Activated gamma-delta T cell treated with anti-CD3 and anti-CD28 coated beads, Interleukin-2, amount 50 U/mL, for 16 hours (primary cell): ENCODE measurements at places on chromosomes 1 and 21.

GRCh38 chr1:193939585-193939984, 753.2 kb upstream of the B3GALT2 start:
- no peak for DNase-seq

GRCh38 chr1:119908661-119909060, 12.3 kb upstream of the ADAM30 start:
- no peak for DNase-seq

DNA sequence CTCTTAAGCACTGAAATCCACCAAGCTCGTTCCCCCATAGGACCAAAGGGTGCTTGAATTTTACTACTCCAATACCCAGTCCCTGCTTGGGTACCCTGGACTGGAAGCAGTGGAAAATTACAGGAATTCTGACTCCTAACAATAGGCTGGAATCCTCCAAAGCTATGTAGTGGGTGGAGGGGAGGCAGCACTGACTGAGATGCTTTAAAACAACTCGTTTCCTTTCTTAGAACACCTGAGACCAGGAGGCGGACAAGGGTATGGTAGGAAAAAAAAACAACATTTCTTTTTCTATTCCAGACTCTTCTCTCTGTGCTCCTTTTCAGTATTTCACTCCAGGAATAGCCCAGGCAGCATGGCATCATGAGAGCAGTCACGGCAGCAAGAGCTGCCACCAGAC, 2.3 kb downstream of the PEF1 start:
- DNase-seq: no peak

DNA sequence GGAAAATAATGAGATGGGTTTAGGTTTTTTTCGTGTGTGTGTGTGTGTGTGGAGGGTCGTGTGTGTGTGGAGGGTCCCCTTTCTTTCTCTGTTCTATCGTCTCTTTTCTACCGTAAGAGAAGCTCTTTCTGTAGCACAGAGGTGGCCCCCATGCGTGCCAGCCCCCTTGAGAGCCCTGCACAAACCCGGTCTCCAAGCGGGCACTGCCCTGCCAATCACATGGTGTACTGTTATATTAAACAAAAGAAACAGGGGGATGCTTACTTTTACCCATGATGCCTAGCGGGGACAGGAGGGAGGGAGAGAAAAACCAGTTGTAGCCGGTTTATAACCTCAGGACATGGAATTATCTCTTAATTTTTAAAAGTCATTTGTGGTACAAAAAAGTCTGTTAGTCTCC, 41.0 kb downstream of the GATAD2B start:
- DNase-seq: no peak

- no peak for DNase-seq
Measured at GRCh38 chr21:29148530-29148929, 18.1 kb downstream of the MAP3K7CL start.

GRCh38 chr1:167654975-167655575, 25.0 kb downstream of the RCSD1 start:
- DNase-seq: no peak

DNA sequence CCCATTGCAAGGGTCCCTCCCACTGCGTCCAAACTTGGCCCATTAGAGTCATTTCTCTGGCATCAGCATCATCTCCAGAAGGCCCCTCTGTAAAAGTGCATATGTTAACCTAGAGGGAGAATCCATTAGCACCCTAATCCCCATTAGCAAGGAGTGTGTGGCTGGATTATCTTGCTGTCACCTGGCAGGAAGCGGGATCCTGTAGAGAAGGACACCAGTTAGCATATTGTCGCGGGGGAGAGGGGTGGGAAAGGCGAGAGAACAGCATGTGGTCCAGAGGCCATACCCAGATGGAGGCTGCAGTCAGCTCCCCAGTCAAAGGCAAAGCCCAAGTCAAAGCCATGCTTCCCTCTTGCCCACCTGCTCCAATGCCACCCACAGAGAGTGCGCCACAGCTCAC, 64.0 kb downstream of the OLIG1 start:
- DNase-seq: no peak
